Stimulated activated CD8-positive, alpha-beta memory T cell treated with anti-CD3 and anti-CD28 coated beads, Interleukin-4, amount 100 ng/mL, for 4 hours (primary cell): ENCODE measurements at places on chromosomes 1 and 21.

- DNase-seq = no peak
These were observed 72.8 kb upstream of the KCNJ15 start for GRCh38 chr21:38183961-38184360.

DNA sequence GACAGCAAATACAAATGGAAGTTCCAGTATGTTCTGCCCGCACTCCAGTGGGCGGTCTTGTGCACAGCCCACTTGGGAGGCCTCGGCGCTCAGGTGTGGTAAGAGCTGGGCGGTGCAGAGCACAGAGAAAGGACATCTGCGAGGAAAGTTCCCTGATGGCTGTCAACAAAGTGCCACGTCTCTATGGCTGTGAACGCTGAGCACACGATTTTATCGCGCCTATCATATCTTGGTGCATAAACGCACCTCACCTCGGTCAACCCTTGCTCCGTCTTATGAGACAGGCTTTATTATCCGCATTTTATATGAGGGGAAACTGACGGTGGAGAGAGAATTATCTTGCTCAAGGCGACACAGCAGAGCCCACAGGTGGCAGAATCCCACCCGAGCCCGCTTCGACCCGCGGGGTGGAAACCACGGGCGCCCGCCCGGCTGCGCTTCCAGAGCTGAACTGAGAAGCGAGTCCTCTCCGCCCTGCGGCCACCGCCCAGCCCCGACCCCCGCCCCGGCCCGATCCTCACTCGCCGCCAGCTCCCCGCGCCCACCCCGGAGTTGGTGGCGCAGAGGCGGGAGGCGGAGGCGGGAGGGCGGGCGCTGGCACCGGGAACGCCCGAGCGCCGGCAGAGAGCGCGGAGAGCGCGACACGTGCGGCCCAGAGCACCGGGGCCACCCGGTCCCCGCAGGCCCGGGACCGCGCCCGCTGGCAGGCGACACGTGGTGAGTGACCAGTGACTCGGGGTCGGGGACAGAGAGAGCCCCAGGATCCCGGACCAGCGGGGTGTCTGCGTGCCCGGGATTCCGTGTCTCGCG lies at the start of gene IL12RB2:
TSS of gene IL12RB2 (plus strand) at position 623 of the 810 bp plus-strand sequence. CDS start 12,496 bp downstream, outside the sequence.
- no peak for DNase-seq

GRCh38 chr1:207952617-207953542 lies 42.0 kb upstream of the CD34 start:
- no peak for DNase-seq

DNA sequence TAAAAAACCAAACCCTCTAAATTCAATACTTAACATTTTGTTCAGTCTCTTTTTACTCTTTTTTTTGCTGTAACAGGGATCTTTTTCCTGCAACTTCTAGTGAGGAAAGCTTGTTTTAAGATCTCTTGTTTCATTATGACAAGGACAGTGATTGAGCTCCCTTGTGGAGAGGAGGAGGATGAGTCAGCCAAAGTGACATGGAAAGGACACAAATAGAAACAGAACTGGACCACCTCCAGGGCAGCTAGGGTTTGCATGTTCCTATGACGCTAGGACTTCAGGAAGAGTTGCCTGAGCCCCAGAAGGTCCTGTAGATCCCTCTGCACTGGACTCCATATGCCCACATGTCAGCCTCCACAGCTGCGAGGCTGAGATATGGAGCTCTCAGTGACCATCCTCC lies 212.6 kb upstream of the FAM78B start:
- DNase-seq = no peak

DNA sequence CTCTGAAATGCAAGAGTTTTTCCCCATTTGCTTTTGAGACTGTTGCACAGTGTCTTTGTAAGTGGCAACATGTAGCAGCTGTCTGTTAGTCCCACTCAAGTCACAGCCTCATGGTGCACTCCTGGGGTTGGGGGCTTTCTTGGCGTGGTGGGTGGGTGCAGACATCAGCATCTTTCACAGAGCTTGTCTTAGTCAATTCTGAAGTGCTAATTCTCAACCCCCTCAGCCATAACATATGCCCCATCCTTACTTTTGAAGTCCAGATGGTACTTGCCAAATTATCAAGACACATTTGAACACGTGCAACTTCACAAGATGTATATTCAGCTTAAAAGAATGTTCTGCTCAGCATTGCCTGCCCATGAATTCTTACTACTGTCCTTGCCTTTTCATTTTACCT lies 87.1 kb downstream of the VCAM1 start:
- DNase-seq = no peak

DNA sequence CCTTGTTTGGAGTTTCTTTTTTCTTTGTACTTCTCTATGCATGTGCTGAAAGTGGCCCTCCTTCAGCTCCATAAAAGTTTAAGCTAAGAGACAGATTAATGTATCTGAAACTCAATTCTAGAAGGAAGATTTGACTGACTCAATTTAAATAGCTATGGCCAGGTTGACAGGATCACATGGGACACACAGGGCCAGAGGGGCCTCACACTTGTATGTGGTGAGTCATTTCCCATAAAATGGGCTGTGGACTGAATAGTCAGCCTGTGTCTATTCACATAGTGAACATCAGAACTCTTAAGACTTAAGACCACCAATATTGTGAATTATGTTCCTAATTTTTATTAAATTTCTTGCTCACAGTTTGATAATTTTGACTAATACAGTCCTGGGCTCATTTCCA lies 45.7 kb upstream of the DEPDC1 start:
- no peak for DNase-seq

GRCh38 chr1:26162220-26162709 lies 3.4 kb downstream of the FAM110D start:
- no peak for DNase-seq

DNA sequence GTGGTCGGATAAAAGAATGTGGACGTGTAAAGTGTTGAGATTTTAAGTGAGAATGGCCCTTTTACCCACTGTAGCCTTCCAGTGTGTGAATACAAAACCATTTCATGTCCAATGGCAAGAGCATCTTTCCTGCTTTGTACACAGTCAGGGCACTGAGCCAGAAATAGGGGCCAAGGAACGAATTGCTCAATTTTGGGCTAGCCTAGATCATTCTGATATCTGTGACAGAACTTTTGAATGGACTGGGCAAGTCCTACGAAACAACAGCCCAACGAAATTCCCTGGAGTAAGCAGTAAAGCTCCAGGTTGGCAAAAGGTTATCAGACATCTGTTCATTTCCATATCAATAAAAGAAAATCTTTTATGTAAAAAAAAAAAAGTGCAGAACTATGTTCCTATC lies 5.5 kb downstream of the KIF26B start:
- no peak for DNase-seq

DNA sequence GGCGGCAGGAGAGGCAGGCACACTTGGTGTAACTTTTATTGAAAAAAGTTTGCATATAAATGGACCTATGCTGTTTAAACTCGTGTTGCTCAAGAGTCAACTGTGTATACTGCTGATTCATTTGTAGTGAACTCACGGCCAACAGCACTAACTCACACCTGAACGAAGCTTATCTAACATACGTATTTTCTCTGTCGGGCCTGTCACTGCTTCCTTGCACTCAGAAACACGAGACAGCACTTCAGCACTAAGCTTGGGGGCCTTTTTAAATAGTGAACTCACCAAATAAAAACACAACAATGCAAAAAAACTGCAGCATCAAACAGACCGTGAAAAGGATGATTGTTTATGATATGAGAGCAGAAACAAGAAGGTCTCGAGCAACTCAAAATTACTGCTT lies 58.9 kb upstream of the NEK2 start:
- no peak for DNase-seq

DNA sequence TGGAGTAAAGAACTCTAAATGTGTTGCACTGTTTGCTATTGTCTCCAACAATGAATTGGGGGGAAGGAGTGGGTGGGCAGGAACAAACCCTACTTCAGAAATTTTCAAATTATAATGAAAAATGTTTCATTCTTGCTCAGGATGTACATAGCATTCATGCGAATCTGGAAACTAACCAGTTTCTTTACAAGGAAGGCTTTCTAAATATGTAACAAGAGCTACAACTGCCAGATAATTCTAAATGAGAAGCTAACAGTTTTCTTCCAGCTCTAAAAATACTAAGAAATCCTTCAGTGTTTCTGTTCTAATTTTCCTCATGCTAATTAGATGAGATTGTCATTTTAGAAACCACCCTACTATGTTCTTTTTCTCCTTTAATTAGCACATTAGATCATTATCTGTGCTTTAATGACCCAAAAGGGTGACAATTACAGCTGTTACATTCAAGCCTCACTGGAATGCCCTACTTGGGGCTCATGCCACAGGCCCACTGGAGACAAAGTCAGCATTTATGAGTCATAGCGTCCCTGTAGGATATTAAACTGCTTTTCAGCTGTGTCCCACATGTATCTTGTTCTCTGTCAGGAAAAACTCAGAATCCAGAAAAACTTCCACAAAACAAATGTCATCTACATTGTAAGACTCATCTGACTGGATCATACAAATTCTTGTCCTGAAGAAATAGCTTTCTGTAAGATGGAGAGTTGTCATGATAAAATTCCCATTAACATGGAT lies 804.6 kb upstream of the CXADR start:
- no peak for DNase-seq

DNA sequence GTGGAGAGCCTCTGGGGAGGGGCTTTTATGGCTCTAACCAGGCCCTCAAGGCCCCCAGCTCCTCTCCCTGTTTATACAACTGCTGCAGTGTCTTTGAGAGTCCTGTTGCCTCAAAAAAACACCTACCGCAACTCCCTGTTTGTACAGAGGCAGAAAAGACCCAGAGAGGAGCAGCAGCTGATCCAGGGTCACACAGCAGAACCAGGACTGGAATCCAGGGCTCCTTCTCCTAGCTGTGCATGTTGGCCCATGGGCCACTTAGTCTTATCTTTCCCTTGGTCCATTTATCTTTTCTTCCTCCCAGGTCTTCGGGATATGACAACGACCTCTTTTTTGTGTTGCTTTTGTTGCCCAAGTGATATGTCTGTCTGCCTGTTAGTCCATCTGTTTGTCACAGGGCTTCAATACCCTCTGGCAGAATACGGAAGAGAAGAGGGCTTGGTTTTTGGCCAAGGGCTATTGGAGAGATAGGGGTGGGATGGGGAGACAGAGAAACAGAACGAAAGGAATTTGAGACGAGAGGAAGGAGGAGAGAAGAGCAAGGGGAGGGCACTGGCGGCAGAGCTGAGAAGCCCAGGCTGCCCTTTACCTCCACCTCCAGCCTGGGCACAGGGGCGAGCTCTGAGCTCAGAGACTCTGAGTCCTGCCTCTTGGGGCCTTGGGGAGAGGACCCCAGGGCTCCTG lies 33.5 kb upstream of the WASF2 start:
- no peak for DNase-seq

DNA sequence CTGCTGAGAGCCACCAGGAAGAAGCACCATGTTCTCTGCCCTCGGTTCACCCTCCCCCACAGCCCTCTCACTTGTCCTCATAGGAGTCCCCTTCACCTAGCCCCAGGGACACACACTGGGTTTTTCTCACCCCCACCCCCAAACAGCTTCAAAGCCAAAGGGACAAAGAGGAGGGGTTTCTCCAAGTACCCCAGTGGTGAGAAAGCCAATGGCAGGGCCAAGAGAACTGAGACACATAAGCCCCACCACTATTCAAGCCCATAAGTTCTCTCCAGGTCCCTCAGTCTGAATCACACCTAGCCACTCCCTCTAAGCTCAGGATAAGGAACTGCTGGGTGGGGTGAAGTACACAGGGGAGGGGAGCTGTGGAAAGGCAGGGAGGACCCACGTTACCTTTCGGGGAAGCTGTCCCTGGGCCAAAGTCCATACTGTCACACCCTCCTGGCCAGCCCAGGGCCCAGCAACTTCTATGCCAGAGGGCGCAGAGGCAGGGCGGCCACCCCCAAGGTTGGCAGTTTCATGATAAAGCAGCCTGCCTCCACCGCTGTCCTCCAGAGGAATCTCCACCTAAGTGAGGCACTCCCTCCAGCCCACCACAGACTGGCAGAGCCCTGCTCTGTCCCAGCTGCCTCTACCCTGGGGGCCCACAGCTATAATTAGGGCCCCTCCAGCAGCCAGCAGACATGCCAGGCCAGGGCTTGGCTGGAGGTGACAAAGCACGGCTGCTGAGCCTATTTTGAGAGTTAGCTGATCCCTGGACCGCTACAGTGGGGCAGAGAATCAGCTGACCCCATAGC lies 39.0 kb upstream of the PPP1R15B start:
- no peak for DNase-seq

- DNase-seq = no peak
These were observed 394.8 kb downstream of the PRDM2 start for GRCh38 chr1:14094611-14095400.

DNA sequence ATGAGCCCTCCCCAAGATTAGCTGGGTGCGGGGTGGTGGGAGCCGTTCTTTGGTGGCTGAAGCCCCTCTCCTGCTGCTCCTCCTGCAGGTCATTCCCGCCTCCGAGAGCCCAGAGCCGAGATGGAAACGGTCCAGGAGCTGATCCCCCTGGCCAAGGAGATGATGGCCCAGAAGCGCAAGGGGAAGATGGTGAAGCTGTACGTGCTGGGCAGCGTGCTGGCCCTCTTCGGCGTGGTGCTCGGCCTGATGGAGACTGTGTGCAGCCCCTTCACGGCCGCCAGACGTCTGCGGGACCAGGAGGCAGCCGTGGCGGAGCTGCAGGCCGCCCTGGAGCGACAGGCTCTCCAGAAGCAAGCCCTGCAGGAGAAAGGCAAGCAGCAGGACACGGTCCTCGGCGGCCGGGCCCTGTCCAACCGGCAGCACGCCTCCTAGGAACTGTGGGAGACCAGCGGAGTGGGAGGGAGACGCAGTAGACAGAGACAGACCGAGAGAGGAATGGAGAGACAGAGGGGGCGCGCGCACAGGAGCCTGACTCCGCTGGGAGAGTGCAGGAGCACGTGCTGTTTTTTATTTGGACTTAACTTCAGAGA lies 448 bp downstream of the G0S2 start:
- DNase-seq = no peak

DNA sequence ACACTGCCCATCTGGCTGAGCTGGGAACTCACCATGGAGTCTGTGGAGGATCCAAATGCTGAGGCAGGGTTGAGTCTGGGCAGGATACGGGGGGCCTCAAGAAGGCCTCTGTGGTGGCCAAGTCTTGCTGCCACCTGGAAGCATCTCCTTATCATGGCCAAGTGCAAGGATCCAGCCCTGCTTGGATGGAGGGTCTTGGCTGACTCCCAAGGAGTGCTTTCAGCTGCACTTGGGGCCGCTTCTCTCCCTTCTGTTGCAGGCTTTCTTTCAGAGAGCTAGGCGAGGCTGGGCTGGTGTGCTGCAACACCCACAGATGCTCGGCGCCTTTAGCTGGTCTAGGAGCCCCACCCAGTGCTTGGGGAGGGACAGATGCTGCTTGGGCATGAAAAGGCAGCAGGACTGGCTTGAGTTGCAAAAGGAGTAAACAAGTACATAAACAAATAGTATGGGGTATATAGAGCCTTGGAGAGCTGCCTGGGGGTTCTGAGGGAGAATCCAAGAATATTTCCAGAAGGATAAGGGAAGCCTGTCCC lies at the start of gene THEM5:
TSS of gene THEM5 (minus strand) at position 302 of the 533 bp plus-strand sequence. CDS start at position 155, 147 bp downstream.
- no peak for DNase-seq

- DNase-seq = no peak
These were observed 30.7 kb downstream of the CD58 start for GRCh38 chr1:116540088-116540487.

- DNase-seq = no peak
These were observed 10.6 kb downstream of the ESPN start for GRCh38 chr1:6435129-6435528.

GRCh38 chr1:25809283-25809926 lies 9.4 kb downstream of the SELENON start:
- DNase-seq = no peak
